Cardiac muscle cell (in vitro differentiated cells and primary cell): ENCODE measurements at places on chromosomes 1 and 21.
A peak's percentile ranks its signal among the peaks of the same experiment; 100 is the strongest.

GRCh38 chr1:67676287-67676686 is 8.7 kb upstream of the GADD45A start:
- H3K27ac ChIP-seq, result no peak overlapping the region
- H3K4me1 ChIP-seq, result no peaks in the 10 kb centered on the region
- H3K27me3 ChIP-seq, result no peaks in the 10 kb centered on the region
- DNase-seq, result no peak

DNA sequence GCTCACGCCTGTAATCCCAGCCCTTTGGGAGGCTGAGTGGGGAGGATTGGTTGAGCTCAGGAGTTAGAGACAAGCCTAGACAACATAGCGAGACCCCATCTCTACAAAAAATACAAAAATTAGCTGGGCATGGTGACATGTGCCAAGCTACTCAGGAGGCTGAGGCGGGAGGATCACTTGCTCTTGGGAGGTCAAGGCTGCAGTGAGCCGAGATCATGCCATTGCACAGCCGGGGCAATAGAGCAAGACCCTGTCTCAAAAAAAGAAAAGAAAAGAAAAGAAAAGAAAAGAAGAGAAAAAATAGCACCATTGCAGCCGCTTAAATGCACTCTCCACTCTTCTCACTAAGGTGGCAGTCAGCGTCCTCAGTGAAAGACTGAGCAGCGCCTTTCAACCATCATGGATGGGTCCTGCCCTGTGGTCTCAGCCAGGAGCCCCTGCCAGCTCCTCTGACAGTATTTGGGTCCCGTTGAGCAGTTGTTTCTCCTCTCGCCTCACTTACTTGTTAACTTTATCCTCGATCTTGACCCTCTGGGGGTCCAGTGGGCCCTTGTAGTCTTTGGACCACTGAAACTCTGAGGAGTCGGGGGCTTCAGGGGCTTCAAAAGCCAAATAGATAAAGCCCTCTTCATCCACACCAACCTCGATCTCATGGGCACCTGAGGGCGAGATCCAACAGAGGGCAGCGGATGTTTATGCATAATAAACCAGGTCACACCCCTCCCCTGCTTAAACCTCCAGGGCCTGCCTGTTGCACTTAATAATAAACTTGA is 36.9 kb downstream of the MYOM3 start:
- no peaks in the 10 kb centered on the region for H3K4me1 ChIP-seq
- H3K36me3 ChIP-seq, result no peaks in the 10 kb centered on the region
- no peak for DNase-seq

DNA sequence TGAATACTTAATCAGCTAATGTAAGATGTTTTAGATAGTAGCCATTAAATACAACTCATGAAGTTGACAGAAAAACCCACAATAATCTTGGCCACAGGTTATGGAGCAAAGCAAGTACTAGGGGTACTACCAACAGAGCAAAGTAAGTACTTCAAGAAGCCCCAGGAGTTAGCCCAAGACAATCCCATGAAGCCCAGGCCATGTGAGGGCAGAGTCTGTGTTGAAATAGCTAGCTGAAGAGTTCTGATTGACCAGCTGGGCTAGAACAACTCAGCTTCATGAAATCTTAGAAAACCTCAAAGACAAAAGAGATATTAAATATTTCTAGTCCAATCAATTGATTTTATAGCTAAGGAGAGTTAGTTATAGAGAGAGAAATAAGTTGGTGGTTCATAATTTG is 212.9 kb upstream of the HOOK1 start:
- H3K4me1 ChIP-seq, result no peaks in the 10 kb centered on the region
- no peak for DNase-seq
- H3K4me3 ChIP-seq, result no peak overlapping the region
- H3K27ac ChIP-seq, result no peak overlapping the region
- no peaks in the 10 kb centered on the region for H3K36me3 ChIP-seq

DNA sequence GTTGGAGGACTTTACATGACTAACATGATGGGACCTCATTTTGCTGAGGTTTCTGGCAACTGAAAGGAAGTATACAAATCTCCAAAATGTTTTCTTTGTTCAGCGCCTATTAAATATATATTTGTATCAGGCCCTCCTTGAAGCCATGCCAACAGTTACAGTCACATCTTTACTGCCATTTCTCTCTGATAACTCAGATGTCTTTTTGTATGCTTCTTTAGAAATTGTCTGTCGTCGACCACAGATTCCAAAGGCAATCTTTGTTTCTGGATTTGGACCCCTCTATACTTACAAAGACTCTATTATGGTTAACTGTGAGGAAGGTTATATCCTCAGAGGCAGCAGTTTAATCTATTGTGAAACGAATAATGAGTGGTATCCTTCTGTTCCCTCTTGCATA is 69.4 kb downstream of the C4BPA start:
- no peaks in the 10 kb centered on the region for H3K36me3 ChIP-seq
- H3K4me1 ChIP-seq, result no peaks in the 10 kb centered on the region
- no peak overlapping the region for H3K4me3 ChIP-seq
- DNase-seq, result no peak
- H3K27me3 ChIP-seq, result no peaks in the 10 kb centered on the region
- no peak overlapping the region for H3K27ac ChIP-seq

- DNase-seq, result no peak
- peak overlapping the region; percentile 72 for H3K4me3 ChIP-seq
- H3K4me1 ChIP-seq, result peaks cover 27% of the 10 kb centered on the region
Measured at GRCh38 chr1:221740369-221740992, 1.4 kb downstream of the DUSP10 start.

DNA sequence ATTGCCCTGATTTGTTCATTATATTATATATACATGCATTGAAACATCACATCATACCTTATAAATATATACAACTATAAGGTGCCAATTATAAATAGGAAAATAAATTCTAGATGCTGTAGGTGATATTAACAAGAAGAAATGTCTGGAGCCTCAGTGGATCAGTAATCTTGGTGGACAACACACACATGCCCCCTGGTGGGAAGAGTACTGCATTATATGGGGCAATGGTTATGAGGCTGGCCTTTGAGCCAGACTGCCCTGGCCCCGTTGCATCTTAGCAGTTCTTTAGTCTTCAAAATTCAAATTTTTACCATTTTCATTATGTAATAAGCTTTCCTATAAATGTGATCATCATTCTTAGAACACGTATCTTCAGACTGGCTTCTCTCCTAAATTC is 335.0 kb upstream of the GREM2 start:
- peak; percentile 61 for DNase-seq
- H3K4me1 ChIP-seq, result no peaks in the 10 kb centered on the region
- no peaks in the 10 kb centered on the region for H3K36me3 ChIP-seq
- no peak overlapping the region for H3K4me3 ChIP-seq
- H3K27me3 ChIP-seq, result no peaks in the 10 kb centered on the region
- no peak overlapping the region for H3K27ac ChIP-seq
